RCC 7860 (cell line): ENCODE measurements at places on chromosomes 2 and 18.

DNA sequence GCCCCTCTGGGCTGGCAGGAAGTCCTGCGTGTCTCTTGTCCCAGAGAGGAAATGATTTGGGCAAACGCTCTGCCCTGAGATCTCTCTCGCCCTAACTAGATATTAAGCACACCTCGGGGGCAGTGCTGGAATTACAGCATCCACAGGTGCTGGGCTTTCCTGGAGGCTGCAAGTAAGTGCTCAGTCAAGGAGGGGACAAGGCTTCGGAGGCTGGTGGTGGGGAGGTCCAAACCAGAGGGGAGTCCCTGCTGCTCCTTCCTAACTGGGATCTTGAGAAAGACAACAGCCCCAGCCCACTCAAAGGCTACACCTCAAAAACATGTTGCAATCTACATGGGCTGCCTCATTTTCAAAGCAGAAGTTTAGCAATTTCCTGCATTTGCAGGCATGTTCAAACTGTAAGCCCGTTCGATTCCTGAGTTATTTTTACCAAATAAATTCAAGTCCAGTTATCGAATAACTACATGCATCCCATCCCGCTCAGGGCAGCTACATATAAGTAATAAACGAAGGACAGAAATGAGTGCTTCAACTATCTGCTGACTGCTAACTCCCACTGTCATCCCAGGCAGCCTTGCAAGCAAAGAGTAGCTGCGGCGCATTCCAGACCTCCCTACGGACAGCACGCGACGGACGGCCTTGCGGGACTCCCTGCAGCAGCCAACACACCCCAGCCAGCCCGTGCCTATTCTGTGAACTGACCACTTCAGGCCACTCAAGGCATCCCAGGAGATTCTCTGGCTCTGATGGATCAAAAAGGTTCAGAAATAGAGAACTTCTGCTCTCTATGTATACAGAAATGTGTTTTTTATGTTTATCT is 27.5 kb downstream of the ZNF516 start:
- no peak for DNase-seq

- DNase-seq = peak; percentile 54
These were observed 201.4 kb downstream of the AFF3 start for GRCh38 chr2:99940963-99941362.

- no peak for DNase-seq
These were observed 14.0 kb downstream of the UGP2 start for GRCh38 chr2:63855418-63856302.

DNA sequence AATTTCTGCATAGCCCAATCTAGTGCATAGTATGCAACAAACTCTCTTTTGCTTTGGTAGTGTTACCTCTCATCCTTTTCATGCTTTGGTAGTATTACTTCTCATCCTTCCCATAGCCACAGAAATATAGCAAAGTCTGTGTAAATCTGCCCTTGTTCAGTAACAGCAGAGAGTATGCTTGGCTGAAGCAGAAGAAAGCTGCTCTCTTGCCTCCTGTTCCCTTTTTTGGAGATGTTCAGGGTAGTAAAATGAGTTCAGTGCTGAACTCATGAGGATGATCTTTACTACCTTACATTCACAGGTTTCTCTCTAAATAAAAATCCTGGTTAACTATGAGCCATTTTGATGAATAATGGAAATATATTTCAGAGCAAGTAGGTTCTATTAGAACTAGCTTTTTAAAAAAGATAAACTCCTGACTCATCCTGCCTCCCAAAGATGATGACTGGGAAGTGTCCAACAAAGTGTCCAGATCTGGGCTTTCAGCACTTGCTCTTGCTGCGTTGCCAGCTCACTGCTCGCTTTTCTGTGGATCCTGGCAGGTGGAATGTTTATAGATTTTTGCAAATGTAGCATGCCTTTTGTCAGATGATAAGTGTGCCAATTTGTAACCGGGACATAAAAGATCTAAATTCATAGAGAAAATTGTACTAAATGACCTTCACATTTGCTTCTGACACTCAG is 29.4 kb upstream of the CHMP3 start:
- no peak for DNase-seq

GRCh38 chr18:48310353-48310752 is 98.8 kb downstream of the ZBTB7C start:
- DNase-seq = no peak

GRCh38 chr2:231568785-231569435 is 23.8 kb upstream of the TEX44 start:
- DNase-seq = no peak

DNA sequence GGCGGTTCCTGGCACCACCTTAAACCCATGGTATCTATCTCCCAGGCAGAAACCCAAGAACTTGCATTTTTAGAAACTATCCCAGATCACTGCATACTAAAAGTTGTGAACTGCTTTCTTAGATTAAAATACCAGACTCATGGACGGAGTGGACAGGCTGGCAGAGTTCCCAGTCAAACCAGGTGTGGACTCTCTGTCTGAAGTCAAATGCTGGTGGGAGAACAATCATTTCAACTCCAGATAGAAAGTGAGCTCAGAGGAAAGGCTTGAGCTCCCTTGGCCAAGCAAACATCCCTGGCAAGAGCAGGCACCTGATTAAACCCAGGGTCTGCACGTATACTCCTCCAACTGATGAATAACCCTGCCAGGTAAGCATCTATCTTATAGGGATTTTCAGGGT is 19.5 kb downstream of the NXPH2 start:
- no peak for DNase-seq

GRCh38 chr2:120867290-120868241 is 131.9 kb downstream of the GLI2 start:
- DNase-seq = peak; percentile 74

- peak; percentile 37 for DNase-seq
These were observed 5.1 kb upstream of the CALCRL start for GRCh38 chr2:187453078-187453641.

- DNase-seq = no peak
These were observed 13.6 kb upstream of the IL1RN start for GRCh38 chr2:113113807-113114206.

DNA sequence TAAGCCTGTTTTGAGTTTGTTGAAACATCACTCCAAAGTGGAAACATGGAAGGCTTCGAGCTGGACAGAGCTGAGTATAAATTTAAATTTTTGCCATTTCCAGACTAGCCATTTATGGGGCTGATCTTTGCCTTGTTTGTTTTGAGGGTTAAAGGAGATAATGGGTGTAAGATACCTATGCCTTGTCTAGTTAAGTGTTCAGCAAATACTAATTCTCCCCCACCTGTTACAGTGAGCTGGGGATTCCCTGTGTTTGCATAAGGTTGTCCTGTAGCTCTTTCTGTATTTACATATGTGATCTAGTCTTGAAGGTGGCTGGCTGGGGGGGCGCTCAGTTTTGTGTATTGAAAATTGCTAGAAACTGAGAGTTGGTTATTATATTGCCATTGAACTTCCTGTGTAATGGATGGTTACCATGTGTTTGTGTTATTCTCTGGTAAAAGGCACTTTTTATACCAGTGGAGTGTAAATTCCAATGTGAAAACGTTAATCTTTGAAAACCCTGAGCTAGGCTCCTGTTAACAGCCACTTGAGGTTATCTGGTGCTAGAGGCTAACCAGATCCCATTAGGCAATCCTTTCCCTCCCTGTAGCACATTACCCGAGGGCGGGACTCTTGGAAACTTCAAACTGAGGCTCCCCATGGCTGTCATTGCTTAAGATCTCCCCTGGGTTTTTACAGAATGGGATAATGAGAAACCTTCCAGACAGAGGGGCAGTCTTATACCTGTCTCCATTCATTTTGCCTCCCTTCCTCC is 26.7 kb downstream of the TANC1 start:
- DNase-seq = no peak

DNA sequence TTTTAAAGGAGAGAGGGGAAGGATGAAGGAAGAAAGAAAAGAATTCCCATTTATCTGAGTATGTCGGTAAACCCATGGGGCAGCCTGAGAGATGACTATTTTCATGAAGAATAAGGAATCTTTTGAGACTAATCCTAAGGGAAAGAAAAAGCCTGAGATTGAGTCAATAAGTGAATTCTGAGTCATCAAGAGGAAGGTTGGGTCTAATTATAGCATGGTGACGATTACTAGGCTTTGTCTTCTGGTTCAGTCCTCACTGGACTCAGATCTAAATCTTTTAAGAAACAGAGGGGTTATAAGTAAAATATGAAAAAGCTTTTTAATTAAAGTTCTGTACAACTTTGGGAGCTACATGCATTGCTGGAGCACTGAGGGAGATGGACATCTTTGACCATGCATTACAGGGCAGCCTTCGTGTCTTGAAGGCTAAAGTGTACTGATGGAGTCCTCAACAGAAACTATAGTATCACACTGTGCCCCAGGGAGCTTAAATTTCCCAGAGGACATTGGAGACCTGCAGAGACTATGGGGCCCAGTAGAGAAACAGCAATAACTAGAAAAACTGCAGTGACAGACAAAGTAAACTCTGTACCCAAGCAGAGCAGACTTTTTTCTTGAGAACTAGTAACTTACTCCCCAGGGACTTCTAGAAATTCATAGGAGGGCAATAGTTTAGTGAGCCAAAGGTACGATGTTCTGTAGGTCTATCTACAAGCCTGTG is 260.9 kb downstream of the RAD51AP2 start:
- DNase-seq = no peak

GRCh38 chr2:231104115-231104713 is 20.6 kb downstream of the HTR2B start:
- DNase-seq = peak; percentile 43

DNA sequence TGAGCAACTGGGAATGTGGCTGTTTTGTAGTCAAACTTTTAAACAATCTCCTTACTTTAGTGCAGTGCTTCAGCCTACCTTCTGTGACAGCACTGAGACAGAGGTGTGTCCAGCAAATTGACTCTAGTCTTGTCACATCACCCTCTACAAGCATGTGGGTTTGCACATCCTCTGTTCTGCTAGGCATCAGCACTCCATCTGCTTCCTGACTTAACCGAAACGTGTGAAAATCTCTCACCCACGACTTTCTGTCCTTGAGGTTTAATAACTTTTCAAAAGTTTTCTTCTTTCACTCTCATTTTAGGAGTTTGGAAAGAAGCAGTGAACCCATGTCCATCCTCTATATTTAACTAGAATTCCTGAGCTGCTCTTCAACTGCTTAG is 42.6 kb downstream of the TTR start:
- DNase-seq = no peak

DNA sequence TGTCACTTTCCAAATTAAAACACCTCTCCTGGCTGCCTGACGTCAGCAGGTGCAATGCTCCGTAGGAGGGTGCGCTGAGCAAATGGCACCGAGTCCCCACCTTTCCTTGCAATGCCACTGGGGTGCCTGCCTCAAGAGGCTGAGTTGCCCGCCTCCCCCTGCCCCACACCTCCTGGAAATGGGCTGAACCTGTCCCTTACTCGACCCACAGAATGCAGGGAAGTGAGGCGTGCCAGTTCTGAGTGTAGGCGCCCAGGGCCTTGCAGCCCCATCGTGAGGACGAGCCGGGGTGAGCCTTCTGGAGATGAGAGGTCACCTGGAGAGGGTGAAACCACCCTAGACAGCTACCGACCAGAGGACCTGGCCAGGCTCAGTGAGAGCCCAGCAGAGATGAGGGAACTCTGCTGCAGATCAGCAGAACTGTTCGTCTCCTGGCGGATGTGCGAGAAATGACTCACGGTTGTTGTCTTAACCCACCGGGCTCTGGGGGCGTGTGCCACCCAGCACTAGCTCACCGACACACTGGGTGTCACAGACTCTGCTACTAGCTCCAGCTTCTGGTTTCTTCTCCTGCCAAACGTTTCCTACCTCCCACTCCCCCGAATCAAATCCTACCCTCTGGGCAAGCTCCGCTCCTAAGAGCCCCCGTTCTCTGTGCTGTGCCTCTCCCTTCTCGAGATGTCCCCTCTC is 168.7 kb upstream of the HDAC4 start:
- peak; percentile 7 for DNase-seq

DNA sequence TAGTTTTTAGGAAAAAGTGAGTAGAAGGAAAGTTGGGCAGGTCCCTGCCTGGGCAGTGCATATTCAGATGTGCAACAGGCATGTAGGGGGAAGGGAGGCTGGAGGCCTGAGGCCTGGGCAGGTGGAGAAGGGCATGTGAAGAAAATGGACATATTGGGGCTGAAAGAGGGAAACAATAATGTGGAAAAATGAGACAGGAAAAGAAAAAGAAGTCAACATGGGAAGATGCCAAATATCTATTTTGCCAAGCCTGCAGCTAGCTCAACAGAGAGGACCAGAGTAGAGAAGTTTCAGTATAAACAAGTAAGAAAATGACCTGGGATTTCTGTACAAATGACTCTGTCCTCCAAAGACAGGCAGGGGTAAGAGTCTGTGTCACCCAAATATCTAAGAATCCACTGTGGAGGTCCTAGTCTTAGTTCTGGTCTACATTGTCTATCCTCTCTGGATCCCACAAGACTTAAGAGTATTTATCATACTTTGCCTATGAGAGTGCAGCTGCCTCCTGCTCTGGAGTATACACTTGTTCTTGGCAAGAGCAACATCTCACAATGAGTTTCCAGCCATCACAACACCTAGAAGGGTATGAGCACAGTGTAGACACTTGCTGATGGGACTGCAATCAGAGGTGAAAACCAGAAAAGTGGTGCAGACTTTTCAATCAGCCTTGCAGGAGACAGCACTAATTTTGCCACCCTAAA is 80.2 kb downstream of the CLHC1 start:
- no peak for DNase-seq

- no peak for DNase-seq
These were observed 205.9 kb downstream of the BABAM2 start for GRCh38 chr2:28096421-28096820.

- DNase-seq = no peak
These were observed 240.1 kb upstream of the MEX3C start for GRCh38 chr18:51437280-51438271.

GRCh38 chr2:70087702-70088597 is 673 bp downstream of the PCBP1 start:
- peak; percentile 45 for DNase-seq
